ENCODE measurements at places on chromosomes 2 and 18. TPM values are rescaled to one million over a fixed set of nuclear protein-coding genes. Genes with fewer than 3 reads are reported as not detected.

Gene CROCC2
- total RNA-seq = under 0.01 TPM

DNA sequence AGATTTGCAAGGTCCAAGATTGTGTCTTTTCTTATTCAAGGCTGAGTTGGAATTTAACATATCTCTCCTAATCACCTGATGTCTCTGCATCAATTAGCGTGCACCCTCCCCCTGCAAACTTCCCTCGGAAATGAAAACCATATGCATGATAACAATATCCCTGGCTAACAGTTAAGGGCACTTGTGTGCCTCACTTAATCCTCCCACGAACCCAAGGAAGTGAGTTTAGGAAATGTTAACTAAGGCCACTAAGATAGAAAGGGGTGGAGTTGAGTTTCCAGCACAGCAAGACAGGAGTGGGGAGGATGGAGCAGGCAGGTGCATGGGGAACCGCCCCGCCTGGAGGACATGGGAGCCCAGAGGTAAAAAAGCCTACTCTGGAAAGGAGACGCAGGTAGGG is 52.4 kb upstream of the PTMA start:
- no peak for DNase-seq

- no peak for DNase-seq
Measured at GRCh38 chr2:121527009-121527682, 3.5 kb upstream of the RNU4ATAC start.

GRCh38 chr2:24359129-24360049 is 947 bp downstream of the ITSN2 start:
- peak; percentile 31 for DNase-seq

DNA sequence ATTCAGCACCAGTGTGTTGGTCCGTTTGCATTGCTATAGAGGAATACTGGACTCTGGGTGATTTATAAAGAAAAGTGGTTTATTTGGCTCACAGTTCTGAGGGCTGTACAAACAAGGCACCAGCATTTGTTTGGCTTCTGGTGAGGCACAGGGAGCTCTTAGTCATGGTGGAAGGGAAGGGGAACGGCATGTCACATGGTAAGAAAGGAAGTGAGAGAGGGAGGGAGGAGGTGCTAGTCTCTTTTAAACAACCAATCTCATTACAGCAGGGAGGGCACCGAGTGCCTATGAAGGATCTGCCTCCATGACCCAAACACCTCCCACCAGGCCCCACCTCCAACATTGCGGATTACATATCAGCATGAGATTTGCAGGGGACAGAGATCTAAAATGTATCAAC is 143.9 kb upstream of the DLX2 start:
- DNase-seq = peak; percentile 30

DNA sequence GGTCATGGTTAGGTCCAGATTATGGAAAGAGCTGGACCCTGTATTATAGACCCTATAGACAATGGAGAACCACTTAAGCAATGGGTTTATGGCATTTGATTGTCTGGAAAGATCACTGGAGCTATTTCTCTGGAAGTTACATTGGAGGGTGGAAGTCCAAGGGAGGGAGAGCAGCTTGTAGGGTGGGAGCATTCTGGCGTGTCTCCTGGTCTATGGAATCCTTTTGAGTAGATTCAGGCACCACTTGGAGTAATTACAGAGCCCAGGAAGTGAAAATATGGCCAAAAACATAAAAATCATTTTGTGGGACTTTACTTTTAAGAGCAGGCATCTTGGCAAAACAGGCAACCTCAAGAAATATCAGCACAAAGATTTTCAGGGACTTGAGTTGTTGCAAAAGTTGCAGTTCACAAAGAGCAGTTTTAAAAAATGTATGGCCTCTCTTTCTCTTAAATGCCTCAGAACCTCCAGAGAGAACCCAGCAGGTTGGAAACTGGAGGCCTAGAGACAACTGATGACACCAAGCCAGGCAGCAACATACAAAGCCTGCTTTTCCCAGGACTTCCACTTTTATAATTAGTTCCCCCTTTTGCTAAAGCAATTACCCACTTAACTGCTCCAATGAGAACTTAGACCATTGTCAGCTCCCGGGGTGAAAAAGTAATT is 331.0 kb downstream of the MYCN start:
- DNase-seq = no peak

All from renal cortical epithelial cell (primary cell).